Right ventricle myocardium inferior (tissue), 1 donor: ENCODE measurements at places on chromosomes 12 and 14.

DNA sequence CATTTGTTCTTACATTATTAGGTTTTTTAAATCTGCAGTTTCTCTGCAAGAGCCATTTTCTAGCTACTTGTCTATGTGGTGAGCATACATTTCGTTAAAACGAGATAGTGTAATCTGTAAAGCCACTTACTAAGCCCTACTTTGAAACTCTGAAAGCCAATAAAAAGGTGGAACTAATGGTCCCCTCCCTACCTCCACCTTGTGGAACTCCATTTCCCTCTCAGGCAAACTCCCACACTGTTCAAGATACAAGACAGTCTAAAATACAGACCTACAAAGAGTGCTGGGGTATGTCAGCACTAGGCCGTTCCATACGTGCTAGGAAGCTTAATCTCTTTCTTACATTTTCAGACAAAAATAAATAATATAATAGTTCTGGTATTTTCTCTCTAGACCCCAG lies 74.1 kb downstream of the DUSP6 start:
- DNase-seq, result no peak

GRCh38 chr14:53764846-53765245 lies 191.8 kb downstream of the BMP4 start:
- no peak for DNase-seq

- no peak for DNase-seq
Observed at GRCh38 chr14:103136388-103137271, 13.4 kb downstream of the TNFAIP2 start.

GRCh38 chr14:20711685-20712084 lies 23.1 kb downstream of the ANG start:
- no peak for DNase-seq

- DNase-seq, result peak; percentile 66
Observed at GRCh38 chr12:6938353-6939190, 5.0 kb upstream of the RNU7-1 start.

DNA sequence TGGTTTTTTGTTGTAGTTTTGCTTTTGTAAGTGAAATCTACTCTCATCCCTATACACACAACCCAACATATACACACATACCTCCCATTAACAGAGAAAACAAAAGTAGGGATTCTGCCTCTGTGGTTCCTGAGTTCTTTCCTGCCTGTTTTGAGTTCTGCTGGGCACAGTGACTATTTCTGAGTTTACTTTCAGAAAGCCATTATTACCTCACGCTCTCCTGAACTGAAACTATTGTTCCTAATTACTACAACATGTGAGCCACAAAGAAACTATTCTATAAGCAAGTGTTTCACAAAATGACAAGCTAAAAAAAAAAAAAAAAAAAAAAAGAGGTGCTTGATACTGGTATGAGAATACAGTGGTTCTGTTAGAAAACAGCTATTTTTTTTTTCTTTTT lies 110.9 kb downstream of the ALG10B start:
- DNase-seq, result no peak

DNA sequence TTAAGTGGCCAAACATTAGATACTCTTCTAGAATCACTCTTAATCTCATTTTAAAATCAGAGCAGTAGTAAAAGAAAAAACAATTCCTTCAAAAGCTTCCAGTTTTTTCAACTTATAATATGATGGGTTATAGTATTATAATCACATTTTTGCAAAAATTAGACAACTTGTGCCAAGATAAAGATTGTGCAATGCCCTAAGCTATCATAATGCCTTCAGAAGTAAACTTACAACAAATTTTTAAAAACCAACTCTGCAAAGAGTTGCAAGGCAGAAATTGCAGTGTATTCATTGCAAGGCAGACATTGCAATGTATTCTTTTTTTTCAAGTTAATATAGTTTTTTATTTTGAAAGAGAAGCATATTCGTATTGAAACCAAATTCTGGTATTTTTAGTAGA lies 47.2 kb upstream of the KITLG start:
- no peak for DNase-seq

DNA sequence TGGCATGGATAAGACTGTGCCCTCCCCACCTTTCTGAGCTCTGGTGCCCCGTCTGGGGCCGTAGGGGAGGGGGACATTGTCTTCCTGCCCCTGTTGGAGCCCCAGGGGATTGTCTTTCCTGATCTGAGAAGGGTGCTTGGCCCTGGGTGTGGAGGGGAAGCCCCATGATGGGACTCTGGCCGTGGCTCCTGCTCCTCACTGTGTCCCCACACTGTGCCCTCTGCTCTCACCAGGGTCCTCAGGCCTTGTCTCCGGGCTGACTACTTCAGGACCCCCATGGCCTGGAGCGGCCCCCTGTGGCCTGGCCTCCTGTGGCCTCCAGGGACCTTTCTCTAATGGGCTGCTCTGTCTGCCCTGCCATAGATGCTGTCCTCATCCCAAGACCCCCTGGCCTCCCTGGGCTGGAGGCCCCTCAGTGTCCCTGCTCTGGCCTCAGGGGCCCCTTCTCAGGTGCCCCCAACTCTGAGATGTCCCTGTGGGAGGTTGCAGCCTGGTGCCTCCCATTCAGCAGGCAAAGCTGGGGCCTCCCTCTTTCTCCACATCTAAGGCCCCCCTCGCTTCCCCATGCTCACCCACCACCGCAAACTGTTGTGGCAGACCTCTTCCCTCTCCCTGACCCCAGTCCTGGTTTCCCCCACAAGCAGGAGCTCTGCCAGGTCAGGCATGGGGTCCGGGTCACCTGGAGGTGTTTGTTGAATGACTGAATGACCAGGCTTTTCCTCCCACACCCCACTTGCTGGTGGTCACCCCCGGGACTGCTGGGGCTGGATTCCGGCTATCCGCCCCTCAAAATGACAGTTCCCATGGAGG lies 4.0 kb downstream of the KIF26A start:
- DNase-seq, result peak; percentile 52

- no peak for DNase-seq
Observed at GRCh38 chr12:84218406-84218805, 694.2 kb downstream of the SLC6A15 start.

DNA sequence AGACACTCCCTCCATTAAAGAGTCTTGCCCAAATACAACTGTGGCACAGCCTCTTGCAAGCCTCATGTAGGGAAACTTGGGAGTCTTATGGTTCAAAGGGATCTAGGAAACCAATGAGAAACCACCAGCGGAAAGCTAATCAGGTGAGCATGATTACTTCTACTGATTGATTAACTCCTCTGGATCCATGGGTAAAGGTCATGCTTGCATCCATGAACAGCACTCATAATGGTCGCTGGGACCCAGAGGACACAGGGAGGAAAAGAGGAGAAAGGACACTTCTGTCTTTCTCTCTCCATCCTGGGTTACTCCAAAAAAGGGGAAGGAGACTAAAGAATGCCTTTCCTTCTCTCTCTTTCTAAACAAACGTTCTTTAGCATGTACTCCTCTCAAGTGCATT lies 1397.2 kb downstream of the LRFN5 start:
- DNase-seq, result no peak

DNA sequence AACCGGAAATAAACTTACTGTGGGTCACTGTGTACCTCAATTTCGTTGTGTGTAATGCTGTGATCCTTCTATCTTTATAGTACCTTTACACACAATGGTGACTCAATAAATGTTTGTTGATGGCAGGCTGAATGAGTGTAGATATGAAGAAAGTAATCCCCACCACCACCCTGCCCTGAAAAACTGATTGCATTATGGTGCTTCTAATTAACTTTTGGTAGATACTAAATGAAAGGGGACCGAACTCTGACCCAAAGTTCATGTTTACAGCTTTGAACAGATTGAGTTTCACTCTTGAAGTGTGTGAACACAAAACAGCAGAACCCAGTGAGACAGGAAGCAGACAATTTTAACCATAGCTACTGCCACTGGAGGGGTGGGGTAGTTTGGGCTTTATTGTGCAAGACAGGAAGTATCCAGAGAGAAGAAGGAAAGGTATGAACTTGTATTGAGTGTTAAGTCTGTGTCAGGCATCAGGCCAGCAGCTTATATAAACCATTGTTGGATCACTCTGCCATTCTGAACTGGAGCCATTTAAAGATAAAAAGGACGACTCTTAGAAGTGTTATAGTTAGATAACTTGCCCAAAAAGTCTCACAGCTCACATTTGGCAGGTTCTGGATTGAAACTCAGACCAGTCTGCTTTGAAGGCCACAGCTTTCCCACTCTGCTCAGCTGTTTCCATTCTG lies 197.0 kb upstream of the AMIGO2 start:
- DNase-seq, result no peak

DNA sequence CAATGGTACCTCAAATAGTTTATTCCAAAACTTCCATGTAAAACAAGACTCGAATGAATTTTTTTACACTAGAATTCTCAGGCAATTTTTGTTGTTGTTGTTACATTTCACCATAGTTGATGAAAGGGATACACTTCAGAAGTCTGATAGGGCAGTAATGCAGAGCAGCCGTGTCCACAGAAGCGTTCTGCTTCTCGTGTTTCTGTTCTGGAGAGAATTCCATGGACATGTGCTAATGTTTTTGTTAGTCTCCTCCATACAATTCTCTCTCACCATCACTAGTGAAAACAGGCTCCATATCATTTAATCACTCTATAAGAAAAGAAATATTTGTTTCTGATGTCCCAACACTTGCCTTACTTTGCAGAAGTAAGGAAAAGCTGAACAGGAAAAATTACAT lies 606.1 kb downstream of the SLC16A7 start:
- no peak for DNase-seq

DNA sequence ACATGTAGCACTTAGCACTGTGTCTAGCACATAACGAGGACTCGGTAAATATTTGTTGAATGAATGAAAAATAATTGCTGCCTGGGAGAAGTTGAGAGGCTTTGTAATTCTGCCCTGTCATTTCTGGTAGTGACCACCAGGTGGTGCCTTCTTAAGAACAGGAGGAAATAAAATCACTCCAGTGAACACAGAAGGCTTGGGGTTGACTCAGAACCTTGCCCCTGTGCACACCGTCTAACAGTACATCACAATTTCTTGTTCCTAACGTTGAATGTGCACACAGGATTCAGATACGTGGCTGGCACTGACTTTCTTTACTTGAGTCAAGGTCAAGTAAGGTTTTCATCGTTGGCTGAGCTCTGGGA lies 91.8 kb downstream of the RGS6 start:
- no peak for DNase-seq

- no peak for DNase-seq
Observed at GRCh38 chr12:17928708-17929366, 161.2 kb downstream of the RERGL start.

- no peak for DNase-seq
Observed at GRCh38 chr14:22843123-22843925, 6.9 kb downstream of the MMP14 start.

DNA sequence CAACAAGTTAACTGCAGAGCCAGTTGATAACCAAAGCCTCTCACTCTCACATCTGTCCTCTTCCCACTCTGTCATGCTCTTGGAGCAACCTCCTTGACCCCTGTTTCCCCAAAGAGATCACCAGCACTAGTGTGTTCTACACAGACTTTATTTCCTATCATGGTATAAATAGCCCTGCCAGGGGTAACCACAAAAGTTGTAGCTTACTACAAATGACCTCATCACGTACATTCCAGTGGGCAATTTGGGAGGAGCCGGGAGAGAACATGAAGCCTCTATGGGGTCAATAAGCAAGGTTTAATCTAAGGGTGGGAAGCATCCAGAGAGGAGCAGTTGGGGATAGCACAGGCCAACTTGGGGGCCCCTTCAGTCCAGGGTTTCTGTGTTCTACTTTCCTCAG lies 186.5 kb downstream of the KCNA5 start:
- DNase-seq, result no peak

- DNase-seq, result no peak
Observed at GRCh38 chr12:121718653-121719239, 6.2 kb downstream of the TMEM120B start.

DNA sequence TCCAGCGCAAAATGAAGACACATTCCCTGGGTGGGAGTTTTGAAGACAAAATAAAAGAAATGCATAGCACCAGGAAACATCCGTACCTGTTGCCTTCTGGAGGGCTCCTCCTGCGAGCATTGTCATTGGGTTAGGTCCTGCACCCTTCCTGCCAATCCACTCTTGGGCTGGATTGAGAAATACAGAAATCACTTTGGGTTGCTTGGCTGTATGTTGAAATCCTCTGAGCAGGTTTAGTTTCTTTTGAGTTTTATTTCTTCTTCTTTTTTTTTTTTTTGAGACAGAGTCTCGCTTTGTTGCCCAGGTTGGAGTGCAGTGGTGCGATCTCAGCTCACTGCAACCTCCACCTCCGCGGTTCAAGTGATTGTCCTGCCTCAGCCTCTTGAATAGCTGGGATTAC lies 67.6 kb downstream of the ARF6 start:
- no peak for DNase-seq

- DNase-seq, result peak; percentile 64
Observed at GRCh38 chr12:78864870-78865463, 393 bp downstream of the SYT1 start.

DNA sequence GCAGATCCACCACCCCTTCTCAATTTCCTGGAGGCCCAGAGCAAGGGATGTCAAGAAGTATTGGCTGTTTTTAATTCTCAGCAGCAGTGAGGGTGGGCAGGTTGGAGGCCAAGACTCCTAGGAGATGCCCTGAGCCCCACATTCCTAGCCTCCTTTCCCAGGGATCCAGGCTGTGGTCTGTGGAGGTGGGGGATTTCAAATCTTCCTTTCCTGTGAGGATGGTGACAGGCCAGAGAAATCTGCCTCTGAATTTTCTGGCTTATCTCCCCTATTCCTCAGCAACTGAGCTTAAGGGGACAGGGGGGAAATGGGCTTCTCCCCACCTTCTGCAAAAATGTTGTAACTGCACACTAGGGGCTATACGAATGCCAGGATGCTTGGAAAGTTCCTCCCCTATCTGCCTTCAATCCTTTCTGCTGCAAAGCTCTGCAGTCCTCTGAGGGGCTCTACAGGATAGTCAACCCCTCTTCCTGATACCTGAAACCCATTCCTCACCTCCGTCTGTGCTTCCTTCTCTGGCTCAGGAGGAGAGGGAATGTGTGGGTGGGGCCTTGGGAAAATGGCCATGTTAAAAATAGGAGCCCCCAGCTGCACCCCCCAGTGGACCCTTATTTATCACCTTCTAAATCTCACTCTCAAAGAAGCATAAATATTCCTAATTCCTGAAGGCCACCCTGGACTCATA lies 6.6 kb downstream of the GPR84 start:
- no peak for DNase-seq

- DNase-seq, result no peak
Observed at GRCh38 chr12:89880690-89881350, 172.2 kb upstream of the ATP2B1 start.

- no peak for DNase-seq
Observed at GRCh38 chr14:61510736-61511557, 184.4 kb upstream of the HIF1A start.

- DNase-seq, result peak; percentile 64
Observed at GRCh38 chr12:131894981-131895639, 688 bp downstream of the ULK1 start.
